Adipocyte (in vitro differentiated cells): ENCODE measurements at places on chromosomes 7 and 10.

- peak; percentile 46 for DNase-seq
Measured at GRCh38 chr10:122648599-122649428, 50.8 kb downstream of the C10orf120 start.

DNA sequence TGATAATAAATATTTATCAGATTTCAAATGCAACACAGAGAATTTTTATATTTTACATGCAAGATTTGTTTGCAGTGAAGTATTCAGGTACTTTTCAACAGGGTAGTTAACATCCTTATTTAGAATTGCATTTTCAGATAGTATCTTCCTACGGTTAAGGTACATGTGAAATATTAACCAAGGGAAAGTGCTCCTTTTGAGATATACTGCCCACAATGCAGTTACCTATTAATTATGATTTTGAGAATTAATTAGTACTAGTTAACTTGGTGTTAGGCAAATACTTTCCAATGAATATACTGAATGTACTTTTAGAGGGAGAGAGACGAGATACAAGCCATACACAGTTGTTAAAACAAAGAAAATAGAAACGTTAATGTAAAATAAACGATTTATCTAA lies 206.2 kb upstream of the YAE1 start:
- DNase-seq = no peak

- peak; percentile 92 for DNase-seq
Measured at GRCh38 chr7:82443547-82444219, at the start of gene CACNA2D1. Gene CACNA2D1, minus strand, starts transcription at chr7:82443777.

DNA sequence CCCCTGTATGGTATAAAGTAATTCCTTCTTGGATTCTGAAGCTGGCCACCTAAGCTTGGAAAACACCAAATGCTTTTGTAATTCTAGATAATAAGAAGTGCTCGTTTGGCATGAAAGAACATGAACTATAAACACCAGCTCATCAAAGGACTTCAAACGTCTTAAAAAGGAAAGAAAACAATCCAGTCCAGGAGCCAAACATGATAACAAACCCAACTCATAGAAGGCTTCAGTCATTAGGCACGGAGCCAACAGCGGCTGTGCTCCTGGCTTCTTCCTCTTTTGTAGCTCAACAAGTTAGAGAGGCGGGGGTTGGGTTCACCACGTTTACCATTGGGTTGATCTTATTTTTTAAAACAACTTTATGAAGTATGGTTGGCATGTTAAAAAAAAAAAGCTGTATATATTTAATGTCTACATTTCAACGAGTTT lies 56.4 kb upstream of the ECHDC3 start:
- peak; percentile 11 for DNase-seq

DNA sequence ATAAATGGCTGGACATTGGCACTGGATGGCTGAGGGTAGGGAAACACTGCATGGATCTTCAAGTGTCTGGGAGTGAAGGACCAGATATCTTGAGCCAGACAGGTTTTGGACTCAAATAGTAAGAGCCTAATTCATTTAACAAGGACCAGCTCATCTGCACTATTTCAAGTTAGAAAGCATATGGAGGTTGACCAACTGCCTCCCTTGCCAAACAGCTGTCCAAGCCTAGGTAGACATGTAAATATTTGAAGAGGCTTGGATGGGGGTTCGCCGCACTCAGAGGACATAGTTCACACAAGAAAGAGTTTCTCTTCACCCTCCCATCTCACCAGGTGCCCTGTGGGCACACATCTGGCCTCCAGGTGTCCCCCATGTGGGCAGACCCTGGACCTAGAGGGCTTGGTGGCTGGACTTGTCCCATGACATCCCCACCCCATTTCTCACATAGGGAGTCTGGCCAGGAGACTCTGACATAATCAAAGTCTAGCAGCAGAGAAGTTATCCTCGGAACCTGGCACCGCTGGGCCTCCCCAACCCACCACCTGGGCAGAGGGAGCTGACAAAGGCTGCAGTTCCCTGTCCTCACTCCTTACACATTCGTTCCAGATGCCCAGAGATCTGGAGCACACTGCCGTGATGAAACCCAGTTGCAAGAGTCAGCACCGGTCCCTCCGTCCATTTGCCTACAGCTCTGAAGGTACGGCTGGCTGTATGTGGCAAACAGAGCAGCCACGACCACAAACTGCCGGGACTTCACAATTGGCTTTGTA lies 116.9 kb upstream of the GDF10 start:
- no peak for DNase-seq

DNA sequence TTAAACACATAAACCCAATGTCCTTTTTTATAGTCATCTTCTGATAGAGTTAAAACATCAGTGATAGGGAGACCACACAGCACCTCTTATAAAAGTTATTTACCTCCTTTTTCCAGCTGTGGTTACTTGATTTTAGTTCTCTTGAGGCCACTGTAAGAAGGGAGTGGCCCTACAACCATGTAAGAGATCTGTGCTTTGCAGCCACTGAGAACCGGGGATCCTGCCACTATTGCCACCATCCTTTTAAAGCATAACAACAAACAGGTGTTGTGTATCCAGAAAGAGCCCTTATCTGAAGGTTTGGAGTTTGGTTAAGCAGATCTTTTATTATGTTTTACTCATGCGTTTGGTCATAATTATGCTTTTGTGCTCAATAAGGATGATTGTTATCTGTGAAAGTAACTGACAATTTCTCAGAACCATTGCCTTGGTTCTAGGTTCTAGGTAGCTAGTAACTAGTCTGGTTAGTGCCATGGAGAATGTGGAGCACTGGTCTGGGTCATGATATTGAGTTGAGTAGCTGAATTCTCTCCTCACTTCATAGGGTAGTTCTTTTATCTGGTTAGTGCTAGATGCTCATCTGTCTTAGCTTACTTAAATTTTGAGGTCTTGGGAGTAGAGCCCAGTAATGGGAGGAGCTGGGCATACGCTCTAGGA lies 56.5 kb downstream of the ST7 start:
- no peak for DNase-seq

DNA sequence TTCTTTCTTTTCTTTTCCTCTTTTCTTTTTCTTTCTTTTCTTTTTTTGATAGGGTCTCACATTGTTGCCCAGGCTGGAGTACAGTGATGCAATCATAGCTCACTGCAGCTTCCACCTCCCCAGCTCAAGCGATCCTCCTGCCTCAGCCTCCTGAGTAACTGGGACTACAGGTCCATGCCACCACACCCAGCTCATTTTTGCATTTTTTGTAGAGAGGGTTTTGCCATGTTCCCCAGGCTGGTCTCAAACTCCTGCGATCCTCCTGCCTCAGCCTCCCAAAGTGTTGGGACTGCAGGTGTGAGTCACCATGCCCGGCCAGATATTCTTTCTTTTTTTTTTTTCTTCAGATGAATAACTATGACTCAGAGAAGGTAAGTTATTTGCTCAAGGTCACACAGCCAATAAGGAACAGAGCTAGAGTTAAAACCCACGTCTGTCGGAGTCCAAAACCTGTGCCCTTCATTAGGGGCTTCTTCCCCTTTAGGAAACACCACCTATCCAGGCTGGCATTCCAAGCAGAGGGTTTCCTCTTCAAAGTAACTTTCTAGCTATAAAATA lies 28.1 kb upstream of the DNMBP start:
- no peak for DNase-seq

DNA sequence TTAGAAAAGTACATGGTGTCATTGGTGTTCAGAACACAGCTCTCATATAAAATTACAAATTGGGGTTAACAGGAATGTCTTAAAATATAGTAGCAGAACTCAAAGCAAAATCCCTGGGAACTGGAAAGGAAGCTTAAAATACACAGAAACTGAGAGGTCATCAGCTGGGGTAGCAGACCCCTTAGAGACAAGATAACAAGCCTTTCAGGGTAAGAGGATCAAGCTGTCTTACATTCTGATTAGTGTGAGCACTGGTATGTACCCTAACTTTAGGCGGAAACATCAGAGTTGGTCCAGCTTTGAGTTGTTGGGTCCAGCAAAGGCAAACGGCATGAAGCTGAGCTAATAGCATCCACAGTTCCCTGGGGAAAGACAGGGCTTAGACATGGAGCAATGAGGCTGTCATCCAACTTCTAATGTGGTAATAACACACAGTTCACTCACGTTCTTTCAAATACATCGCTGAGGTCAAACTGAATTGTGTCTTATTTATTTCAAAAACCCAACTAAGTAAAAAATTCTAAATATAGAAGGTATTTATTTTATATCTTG lies 32.6 kb downstream of the ARHGAP21 start:
- peak; percentile 35 for DNase-seq

DNA sequence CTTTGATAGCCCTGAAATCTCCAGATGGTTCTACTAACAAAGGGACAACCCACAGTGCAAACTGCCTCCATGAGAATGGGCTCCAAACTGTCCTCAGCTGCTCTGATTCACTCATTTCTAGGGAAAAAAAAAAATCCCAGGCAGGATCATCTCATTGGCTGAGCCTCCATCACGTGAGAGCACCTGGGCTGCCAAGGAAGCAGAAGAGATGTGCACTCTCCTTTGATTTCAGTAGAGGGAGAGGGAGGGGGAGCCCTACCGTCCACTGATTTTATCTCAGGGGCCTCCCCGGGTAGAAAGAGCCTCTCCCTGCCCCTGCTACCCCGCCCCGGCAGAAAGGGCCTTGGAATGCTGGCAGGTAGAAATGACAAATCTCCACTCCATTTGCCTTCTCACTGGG lies 725.4 kb downstream of the PHTF2 start:
- DNase-seq = no peak

- DNase-seq = no peak
Measured at GRCh38 chr7:122768827-122769226, 66.1 kb upstream of the RNF148 start.

DNA sequence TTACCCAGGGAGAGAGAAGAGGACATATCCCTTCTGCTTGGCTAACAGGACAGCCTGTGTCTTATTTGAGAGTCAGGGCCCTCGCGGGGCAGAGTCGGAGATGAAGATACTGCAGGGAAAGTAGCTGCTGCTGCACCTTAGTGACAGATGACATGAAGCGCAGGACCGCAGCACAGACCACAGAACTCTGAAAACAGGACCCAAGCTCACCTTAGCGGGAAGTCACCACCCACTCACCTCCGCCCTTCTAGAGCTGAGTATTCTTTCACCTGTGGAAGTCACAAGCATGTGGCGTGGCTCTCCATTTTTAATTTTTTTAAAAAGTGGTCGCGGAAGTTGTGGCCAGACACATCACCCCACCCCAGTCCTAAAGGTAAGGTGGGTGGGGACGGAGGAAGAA lies 191.4 kb downstream of the FAM107B start:
- DNase-seq = no peak

DNA sequence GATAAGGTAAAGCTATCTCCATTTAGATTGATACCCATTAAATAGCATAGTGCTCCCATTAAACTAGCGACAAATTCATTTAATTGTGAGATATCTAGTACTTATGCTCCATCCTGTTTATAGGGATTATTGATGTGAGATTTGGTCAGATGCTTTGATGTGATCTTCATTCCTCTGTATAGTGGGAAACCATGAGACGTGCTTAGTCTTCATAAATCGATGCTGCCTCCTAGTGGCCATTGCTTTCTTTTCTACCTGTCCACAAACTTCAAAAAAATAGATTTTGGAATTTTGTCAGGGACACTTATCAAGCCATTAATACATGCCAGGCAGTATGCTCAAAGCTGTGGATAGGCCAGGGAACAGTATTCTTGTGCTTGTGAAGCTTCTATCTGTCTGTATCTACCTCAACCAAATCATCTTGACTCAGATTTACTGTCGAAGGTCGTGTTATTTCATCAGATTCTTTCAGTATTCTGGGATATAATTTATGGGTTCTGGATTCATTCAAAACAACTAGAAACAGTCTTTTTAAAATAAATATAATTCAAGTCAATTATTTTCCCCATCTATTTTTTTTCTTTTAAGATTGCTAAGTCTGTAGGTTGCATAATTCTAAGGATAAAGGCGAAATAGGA lies 12.0 kb downstream of the LSM8 start:
- DNase-seq = peak; percentile 84
